Stimulated activated CD8-positive, alpha-beta memory T cell treated with anti-CD3 and anti-CD28 coated beads, Interleukin-2, amount 100 ng/mL, for 1 hour (primary cell): ENCODE measurements at places on chromosomes 16 and 17.

DNA sequence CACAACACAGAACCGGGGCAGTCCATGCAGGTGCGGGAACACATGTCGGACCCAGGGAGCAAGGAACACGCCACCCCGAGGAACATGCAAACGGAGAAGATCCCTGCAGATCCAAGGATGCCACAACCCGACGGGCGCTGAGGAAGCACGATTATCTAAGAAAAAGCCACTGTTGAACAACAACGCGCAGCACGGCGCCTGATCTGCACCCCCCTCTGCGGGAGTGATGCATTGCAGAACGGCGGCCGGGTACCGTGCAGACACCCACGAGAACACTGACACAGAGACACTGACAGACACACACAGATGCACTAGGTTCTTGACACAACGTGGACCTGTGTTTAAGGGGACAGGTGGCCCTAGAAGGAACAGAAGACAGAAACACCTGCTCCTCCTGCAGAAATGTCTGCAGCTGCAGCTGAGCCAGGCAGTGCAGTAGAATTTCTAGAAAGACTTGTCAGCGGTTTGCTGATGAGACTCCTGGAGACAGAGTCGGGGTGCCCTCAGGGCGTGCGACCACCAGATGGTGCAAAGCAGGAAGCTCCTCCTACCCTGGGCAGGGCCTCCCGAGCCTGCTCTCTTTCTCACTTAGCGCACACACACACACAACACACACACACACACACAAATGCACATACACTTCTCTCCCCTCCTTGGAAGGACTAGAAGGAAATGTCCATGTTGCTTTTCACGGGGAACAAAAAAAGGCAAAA is 7.5 kb downstream of the NPTX1 start:
- DNase-seq, result no peak

GRCh38 chr16:25626172-25626571 is 65.6 kb upstream of the HS3ST4 start:
- no peak for DNase-seq

DNA sequence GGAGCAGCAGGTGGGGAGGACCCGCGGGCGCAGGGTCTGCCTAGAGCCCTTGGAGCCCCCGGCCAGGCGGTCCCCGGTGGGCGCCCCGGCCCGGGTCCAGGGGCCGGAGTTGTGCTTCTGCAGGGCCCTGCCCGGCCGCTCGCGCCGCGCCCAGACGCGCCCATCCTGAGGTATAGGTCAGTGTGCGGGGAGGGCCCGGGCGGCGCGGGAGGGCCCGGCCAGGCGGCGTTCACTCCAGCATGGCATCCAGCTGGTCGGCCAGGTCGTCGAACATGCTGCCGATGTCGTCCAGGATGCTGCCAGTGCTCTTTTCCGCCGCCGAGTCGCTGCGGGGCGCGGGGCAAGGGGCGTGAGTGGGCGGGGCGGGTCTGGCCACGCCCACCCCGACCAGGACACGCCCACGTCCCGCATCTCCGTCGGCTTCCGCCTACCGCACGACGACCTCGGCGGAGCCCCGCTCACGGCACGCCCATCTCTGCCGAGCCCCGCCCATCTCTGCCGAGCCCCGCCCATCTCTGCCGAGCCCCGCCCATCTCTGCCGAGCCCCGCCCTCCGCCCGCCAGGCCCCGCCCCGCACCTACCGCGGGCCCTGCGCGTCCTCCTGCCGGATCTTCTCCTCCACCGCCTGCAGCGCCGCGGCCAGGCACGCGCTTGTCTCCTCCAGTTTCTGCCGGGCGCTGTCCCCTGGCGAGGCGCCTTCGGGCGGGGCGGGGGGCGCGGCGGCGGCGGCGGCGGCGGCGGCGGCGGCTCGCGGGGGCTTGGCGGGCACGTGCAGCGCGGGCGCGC is 17.9 kb downstream of the CASKIN1 start:
- DNase-seq, result no peak

- no peak for DNase-seq
These were observed 12.9 kb downstream of the TRPV2 start for GRCh38 chr17:16428098-16428882.

- no peak for DNase-seq
These were observed 644 bp downstream of the QRICH2 start for GRCh38 chr17:76307299-76307965.

DNA sequence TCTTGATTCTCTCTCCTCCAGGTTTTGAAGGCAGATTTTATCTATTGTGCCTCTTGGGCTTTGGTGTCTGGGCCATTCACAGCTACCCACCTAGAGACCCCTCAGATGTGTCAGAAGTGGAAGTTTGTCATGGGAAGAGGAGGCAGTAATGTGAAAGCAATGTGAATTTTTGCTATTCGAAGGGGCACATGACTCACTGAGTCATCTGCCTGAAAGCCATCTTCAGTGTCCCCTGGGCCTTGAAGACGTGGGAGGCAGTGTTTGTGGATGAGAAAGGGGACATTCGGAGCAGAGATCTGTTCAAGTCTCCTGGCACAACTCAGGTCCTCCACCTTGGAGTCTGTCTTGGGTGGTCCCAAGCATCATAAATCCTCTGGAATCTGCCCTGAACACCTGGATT is 530.2 kb downstream of the NPIPA7 start:
- no peak for DNase-seq

DNA sequence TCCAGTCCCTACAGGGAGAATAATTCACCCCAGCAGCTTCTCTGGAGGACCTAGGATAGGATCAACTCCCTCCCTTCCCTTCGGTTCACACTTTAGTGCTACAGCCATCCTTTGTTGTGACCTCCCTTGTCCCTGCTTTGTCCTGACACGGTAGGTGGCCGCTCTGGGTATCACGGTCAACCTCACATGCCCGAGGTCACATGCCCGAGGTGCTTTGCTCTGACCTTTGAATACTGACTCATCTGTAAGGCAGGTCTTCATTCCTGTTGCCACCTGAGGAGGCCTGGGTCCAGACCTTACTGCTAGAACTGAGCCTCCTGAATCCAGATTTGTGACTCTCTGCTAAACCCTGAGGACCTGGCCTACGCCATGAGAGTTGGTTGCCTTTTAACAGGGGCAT is 19.7 kb downstream of the ALKBH5 start:
- no peak for DNase-seq

- DNase-seq, result no peak
These were observed 21.9 kb downstream of the C16orf95 start for GRCh38 chr16:87295259-87295658.

DNA sequence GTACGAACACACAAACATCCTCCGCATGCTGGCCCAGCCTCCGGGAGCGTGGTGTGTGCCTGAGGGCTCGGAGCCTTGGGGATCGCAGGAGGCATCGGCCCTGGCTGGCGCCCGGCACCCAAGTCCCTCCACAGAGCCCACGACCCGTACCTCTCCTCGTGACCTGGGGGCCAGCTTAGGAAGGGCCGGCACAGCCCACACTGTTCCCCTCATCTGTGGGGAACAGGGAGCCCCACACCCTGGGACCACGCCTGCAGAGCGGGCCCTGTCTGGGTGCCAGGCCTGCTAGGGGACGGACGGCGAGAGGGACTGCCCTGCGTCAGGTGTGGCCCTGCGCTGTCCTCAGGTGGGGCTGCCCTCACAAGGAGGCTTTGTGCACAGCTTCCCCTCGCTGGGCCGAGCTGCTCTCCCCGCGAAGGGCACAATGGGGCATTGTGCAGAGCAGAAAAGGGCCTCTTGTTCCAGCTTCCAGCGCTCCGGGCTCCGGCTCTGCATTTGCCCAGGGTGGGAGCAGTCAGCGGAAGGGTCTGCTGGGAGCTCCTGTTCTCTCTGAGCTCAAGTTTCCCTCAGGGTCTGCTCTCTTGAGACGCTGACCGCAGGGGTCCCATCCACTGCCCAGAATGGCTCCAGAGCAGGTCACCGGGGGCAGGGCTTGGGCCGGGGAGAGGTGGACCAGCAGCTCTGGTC is 1.7 kb upstream of the LMF1 start:
- no peak for DNase-seq

GRCh38 chr16:84481051-84481735 is 23.3 kb downstream of the MEAK7 start:
- DNase-seq, result no peak

GRCh38 chr17:80453998-80454556 is 22.3 kb downstream of the NPTX1 start:
- no peak for DNase-seq

DNA sequence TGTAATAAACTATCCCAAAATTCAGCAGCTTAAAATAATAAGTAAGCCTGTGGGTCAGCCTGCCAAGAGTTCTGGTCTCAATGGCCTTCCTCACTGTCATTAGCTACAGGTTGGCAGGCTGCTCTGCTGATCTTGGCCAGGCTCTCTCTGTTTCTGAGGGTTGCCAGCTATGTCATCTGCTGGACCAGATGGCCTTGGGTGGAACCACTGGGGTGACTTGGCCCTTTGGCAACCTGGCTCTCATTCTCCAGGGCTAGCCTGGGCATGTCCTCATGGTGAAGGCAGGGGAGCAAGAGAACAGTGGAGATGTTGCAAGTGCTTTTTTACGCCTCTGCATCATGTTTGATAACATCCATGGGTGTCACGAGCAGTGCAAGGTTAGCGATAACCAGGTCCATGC is 13.9 kb downstream of the ITGAM start:
- DNase-seq, result no peak

DNA sequence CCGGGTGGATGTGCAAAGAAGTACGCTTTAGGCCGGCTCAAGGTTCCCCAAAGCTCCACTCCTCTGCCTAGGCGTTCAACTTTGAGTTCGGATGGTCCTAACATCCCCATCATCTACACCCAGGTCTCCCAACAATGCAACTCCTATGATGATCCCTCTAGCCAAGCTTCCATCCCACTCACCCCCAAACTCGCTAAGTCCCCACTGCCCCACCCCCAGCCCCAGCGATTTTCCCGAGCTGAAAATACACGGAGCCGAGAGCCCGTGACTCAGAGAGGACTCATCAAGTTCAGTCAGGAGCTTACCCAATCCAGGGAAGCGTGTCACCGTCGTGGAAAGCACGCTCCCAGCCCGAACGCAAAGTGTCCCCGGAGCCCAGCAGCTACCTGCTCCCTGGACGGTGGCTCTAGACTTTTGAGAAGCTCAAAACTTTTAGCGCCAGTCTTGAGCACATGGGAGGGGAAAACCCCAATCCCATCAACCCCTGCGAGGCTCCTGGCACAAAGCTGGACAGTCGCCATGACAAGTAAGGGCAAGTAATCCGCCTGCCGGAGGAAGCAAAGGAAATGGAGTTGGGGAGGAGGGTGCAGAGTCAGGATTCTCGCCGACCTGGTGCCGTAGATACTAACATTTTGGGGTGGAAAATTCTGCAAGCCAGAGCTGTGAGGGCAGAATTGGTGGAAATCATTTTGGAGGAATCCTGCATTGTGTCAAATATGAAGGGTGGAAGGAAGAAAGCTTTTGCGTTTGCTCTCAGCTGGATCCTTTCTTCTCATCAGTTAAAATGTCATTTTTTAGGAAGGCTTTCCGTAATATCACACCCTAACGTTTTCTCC is at the start of gene TP53:
Gene TP53, minus strand, starts transcription at position 419 of the 836 bp plus-strand sequence. CDS start 10,896 bp downstream, outside the sequence.
- DNase-seq, result peak; percentile 74

DNA sequence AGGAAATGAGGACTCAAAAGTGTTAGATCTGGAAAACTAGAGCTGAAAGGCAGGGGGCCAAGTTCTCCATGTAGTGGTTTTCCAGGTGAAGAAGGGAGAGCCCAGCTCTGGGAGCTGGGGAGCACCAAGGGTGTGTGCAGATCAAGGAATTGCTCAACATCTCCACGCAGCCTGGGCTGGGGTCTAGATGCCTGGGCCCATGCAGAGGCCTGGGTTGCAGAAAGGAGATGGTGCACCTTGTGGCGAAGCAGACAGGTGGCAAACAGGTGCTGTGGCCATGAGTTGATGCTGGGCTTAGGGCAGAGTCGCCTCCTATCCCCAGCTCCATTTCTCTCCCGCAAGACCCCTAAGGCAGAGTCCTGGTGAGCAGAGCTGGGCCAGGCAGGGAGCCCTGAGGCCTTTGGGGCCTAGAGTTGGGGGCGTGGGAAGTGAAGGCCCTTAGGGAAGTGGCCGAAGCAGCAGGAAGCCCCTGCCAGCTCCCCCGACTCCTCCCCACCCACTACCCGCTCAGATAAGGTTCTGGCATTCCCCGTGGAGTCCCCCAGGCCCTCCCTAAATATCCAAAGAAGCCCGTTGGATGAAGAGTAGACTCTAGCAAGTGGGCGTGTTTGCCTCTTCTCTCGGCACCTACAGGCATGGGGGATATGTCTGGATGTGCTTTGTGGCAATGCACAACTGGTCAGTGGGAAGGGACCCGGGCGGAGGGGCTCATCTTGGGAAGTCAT is 777 bp downstream of the FOXN1 start:
- no peak for DNase-seq

- DNase-seq, result no peak
These were observed 91.5 kb downstream of the UTP18 start for GRCh38 chr17:51351890-51352289.

- no peak for DNase-seq
These were observed 1.0 kb downstream of the SDK2 start for GRCh38 chr17:73643001-73643851.

DNA sequence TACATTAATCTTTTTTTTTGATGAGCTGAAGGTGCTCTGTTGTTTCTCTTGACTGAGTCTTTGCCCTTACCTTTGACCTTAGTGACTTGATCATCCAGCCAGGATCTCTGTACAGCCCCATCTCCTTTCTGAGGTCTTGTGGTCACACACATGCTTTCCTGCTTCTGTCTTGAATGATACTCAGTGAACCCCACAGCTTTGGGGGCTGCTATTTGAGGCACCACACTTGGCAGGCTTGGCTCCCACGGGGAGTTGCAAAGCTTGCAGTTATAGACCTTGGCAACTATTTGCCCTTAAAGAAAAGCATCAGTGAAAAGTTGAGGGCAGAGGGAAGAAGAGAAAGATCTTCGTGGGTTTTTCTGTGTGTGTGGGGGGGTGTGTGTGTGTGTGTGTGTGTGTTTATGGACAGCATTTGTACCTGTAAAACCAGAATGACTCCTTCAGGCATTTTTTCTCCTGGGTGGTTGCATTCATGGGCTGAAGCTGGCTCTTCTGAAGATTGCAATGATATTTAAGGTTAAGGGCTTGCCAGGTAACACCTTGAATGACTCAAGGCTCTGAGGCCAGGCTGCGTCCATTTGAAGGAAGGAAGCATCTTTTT is 101.6 kb downstream of the MSI2 start:
- DNase-seq, result no peak

DNA sequence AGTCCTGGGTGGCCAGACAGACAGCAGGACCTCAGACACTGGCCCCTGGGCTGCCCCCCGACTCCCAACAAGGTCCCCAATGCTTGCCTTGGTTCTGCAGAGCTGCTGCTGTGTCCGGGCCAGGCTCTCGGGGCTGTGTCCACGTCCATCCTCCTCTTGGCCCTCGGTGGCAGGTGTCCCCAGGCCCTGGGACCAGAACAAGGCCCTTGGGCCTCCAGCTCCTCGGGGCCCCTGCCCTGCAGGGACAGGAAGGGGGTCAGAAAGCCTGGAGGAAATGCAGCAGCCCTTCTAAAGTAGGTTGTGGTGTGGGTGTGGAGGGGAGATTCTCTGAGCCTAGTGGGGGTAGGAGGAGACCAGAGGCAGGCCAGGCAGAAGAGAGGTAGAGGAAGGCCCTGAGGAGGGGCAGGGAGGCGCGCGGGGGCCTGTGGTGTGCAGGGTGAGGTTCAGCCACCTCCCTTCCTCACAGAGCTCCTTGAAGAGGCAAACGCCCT is 2.5 kb upstream of the AXIN1 start:
- peak; percentile 43 for DNase-seq

- no peak for DNase-seq
These were observed 4.3 kb downstream of the P2RX5 start for GRCh38 chr17:3691617-3692067.
